ENCODE measurements at places on chromosomes 4 and X.

DNA sequence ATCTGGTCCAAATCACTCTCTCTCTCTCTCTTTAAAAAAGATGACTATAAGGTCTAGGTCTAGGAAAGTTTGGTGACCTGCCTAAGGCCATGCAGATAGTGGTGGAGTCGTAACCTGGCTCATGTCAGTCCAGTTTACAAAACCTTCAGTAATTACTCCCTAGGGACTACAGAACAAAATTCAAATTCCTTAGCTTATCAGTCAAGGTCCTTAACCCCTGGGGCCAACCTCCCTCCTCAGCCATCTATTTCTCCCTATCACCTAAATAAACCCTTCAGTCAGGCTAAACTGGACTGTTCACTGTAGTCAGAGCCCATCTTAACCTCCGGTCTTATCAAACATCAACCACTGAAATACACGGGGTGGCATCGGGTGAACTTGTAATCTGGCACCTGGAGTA lies 68.9 kb downstream of the MAP3K15 start:
- DNase-seq, result no peak

GRCh38 chr4:182917182-182918043 lies at the start of gene DCTD:
TSS of gene DCTD (minus strand) at chr4:182917386. CDS start at chr4:182915568, 1,818 bp downstream.
- DNase-seq, result peak; percentile 75

GRCh38 chr4:10856271-10856782 lies 171.8 kb upstream of the CLNK start:
- DNase-seq, result no peak

DNA sequence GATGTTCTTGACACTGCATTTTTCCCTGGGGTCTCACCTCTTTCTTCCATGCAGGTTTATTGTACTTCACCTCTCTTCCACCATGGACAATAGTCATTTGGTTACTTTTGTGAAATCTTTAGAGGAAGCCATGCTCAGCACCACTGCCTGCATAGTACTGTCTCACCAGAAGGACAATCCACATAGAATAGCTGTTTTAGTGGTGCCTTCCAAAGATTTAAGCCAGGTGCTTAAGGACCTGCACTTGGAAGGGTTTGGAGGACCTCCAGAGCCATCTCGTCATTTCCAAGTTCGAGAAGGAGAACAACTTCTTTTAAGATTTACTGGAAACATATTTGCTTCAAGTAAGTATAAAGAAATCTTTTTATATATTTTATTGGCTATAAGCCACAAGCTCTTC lies 26.7 kb downstream of the DTHD1 start:
- no peak for DNase-seq

DNA sequence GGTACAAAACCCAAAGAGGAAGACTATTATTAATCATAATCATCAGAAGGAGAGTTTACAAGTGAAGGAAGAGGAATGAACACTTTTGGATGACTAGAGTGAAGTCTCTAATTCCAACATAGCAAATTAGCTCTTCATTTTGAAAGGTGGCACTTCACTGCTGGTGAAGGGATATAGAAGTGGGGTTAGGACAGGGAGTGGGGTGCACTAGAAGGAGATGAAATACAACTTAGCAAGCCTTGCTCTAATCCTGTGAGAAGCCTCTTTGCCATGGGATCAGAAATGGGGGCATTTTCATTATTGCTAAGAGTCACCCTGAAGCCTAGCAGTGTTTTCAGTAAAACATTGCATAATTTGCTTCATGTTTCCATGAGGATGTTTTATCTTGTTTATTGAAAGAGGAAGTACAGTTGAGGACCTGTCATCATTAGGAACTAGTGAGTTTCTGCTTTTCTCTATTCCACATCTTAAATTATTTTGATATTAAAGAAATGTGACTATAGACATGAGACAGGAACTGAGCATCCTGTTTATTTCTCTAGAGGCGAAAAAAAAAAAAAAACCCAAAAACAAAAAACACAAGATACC lies 9.3 kb upstream of the GRPR start:
- DNase-seq, result peak; percentile 36

DNA sequence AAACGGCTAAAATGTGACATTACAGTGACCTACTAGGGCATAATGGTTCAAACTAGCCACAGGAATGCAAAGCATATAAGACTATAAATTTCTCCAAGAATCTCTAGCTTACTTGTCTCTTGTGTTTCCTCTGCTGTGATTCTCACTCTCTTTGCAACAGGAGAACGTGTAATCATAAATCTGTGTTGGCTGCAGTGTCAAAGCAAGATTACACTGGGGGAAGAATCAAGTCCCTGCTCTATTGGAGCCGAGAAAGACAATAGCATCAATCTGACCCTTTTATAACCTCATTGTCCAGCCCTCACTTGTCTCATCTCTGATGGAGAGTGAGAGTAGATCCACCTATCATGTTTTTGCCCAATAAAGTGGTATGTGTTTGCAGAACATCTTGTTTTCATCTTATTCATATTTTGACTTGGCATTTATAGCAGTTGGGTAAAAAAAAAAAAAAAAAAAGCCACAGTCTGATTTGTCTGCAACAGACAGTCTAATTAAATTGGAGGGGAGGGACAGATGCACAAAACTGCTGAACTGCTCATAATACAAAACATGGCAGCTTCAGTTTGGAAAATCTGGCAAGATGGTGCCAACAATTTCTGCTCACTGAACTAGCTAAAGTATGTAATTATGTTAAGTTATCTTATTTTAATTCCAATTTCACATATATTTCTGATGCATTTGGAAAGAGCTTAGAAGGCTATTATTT lies 165.0 kb upstream of the GABRA2 start:
- DNase-seq, result no peak

- DNase-seq, result no peak
Measured at GRCh38 chr4:166622425-166622977, 611.8 kb downstream of the SPOCK3 start.
